ENCODE measurements at places on chromosomes 13 and 19.

DNA sequence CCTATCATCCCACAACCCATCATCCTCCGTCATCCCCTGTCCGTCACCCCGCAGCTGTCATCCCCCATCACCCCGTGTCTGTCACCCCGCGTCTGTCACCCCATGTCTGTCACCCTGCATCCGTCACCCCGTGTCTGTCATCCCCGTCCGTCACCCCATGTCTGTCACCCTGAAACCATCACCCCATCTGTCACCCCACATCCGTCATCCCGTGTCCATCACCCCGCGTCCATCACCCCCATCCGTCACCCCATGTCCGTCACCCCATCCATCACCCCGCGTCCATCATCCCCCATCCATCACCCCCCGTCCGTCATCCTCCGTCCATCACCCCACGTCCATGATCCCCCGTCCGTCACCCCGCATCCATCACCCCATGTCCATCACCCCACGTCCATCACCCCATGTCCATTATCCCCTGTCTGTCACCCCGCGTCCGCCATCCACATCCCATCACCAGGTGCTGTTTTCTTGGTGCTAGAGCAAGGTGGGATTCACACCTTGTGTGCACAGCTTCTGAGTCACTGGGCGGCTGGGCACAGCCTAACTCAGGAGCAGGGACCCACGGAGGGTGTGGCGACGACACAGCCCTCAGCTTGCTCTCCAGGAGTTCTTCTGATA lies 24.2 kb downstream of the RASA3 start:
- no peak for DNase-seq

GRCh38 chr13:99316657-99317256 lies 9.6 kb upstream of the GPR183 start:
- DNase-seq: no peak

DNA sequence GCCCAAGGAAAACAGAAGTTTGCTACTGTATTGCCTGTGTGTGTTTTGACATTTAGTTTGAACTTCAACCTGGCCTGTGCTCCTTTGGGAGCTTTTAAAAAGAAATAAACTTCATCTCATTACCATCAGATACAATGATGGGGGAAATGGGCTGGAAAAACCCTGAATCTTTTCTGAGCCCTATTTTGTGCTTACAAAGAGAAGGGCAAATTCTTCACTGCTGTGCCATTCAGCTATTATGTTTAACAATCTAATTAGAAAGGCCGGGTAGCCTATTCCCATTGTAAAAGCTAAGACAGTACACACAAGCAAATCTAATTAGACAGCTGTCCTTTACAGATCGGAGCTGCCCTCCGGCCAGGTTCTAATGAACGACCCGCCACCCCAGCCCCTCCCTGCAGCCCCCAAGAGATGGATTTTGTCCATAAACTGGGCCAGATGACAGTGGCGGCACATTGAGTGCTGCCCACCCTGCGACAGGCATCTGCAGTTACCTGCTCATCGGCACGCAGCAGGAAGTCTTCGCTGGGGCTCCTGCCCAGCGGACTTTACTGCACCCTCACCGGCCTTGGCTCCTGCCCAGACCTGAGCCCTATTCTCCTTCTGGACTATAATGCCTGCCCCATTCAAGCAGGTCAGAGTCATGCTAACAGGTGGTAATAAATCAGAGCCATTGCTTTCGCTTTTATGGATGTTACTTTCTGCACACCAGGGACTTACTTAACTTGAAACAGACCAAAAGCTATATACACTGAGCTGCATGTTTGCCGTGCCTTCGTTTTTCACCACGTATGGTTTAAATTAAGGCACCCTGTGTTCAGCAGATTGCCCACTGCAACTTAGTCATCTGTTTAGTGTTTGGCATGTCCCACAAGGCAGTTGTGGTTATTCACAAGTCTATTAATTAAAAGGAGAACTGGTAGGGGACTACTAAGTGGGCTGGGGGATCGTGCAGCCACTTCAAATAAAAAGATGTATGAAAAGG lies 549.6 kb downstream of the FGF9 start:
- peak; percentile 12 for DNase-seq

GRCh38 chr19:4295972-4296771 lies 6.0 kb downstream of the TMIGD2 start:
- DNase-seq: no peak

GRCh38 chr13:110023729-110024644 lies 237.6 kb upstream of the IRS2 start:
- no peak for DNase-seq

- DNase-seq: no peak
Measured at GRCh38 chr19:17450264-17451075, 2.0 kb upstream of the TMEM221 start.

GRCh38 chr13:96632536-96633320 lies 361.5 kb downstream of the OXGR1 start:
- DNase-seq: no peak

DNA sequence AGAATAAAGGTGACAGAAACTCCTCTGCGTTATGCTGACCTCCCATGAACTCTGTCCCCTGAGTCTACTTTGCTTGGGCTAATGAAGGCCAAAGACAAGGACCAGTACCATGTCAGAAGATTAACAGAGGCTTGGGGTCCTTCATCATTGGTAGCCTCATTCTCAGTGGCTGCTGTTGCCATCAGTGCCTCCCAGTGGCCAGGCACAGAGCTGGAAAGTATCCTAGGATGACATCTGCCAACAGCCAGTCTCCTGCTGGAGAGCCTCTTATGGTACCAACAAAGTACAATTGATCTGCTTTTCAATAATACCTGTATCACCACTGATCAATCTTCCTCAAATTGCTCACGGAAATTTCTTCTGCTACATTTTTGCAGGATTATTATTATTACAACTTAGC lies 281.6 kb downstream of the DNAJC15 start:
- DNase-seq: no peak

GRCh38 chr19:38664503-38665211 lies 17.2 kb downstream of the ACTN4 start:
- no peak for DNase-seq

GRCh38 chr13:34335014-34336007 lies 517.4 kb downstream of the RFC3 start:
- DNase-seq: no peak

- no peak for DNase-seq
Measured at GRCh38 chr19:57321116-57321515, 844 bp downstream of the ZNF543 start.

GRCh38 chr13:31352467-31352866 lies 152.7 kb downstream of the B3GLCT start:
- DNase-seq: no peak

DNA sequence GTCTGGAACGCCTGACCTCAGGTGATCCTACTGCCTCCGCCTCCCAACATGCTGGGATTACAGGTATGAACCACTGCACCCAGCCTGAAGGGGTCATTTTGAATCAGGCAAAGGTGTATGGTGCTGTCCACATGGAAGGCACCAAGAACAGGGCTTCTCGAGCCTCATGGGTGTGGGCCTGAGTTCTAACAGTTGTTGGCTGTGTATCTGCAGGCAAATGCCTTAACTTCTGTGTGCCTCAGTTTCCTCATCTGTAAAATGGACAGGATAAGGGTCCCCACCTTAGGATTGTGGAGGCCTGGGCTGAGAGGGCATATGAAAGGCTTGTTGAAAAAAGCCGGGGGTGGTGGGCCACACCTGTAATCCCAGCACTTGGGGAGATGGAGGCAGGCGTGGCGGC lies 9.2 kb downstream of the AP1M2 start:
- no peak for DNase-seq

GRCh38 chr19:54216869-54217268 lies 5.9 kb downstream of the LILRB3 start:
- DNase-seq: no peak

DNA sequence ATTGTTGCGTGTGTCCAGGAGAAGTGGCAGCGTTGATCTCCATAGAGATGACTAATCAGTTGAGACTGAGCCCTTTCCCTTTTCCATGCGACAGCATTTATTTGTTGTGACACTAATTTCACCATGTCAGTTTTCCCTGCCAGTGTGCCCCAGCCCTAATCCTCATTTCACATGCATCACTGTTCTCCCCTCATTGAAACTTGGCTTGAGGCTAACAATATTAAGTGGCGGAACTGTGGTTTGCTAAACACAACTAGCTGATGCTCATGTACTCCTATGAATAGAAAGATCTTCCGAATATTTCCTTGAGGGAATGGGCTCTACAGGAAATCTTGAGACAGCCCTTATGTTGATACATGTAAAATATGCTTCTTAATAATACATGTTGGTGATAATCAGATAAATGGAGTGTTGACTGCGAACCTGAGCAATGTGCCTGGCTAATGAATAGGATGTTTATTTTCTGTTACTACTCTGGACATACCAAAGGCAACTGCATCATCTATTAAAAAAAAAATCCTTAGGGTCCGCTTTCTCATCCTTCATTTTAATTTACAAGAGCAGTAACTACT lies 258.6 kb downstream of the ATP8A2 start:
- no peak for DNase-seq

DNA sequence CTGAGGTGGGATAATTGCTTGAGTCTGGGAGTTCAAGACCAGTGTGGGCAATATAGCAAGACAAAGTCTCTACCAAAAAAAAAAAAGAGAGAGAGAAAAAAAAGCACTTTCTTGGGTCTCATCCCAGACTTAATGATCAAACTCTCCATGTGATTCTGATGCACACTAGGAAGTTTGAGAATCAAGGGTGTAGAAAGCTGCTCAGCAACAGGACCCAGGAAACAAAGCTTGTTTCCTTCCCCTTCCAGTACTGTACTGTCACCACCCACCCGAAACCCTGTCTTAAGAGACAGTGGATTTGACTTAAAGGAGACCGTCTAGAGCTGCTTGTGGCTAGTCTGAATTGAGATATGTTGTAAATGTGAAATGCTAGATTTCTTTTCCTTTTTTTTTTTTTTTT lies 5.8 kb downstream of the MISP3 start:
- DNase-seq: no peak

- DNase-seq: peak; percentile 37
Measured at GRCh38 chr13:31209172-31209840, 9.5 kb downstream of the B3GLCT start.

- no peak for DNase-seq
Measured at GRCh38 chr13:72097568-72097967, 230.6 kb upstream of the DACH1 start.

GRCh38 chr19:45340232-45340898 lies at the start of gene KLC3:
TSS of gene KLC3 (plus strand) at chr19:45340750. CDS start at chr19:45345542, 4,792 bp downstream.
- no peak for DNase-seq
